ENCODE measurements at places on chromosomes 1 and 21.

DNA sequence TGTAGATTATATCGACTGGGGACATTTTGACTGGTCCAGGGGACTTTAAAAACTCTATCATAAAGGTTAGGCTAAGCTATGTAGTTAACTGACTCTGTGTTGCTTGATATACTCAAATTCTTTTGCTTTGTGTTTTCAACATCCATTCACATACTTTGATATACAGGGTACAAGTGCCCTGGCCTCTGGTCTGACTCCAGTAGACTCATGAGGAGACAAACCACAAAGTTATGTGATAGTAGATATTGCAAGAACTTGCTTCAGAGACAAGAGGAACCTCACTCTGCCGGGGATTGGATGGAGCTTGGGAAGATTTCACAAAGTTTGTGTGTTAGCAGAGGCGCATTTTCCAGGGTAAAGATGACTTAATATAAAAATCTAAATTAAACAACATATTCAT is 1.3 kb downstream of the GORAB start:
- no peak for DNase-seq

GRCh38 chr1:167416506-167416905 is 101.8 kb downstream of the CD247 start:
- DNase-seq: no peak

DNA sequence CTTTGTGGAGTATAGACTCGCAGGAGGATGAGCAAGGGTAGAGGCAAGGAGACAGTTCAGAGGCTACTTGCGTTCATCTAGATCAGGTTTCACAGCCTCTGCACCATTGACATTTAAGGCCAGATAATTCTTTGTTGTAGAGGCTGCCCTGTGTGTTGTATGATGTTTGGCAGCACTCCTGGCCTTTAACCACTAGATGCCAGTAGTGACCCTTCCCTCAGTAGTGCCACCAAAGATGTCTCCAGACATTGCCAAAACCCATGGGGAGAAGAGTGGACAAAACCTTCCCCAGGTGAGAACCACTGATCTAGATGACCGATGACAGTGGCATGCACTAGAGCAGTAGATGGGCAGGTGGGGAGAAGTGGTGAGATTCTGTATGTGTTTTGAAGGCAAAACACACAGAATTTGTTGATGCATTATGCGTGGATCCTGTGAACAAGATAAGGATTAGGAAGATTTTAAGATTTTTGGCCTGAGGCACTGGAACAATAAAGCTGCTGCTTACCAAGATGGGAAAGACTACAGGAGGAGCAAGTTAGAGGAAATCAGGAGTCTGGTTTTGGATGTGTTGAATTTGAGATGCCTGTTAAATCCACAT is 9.9 kb upstream of the COG2 start:
- DNase-seq: no peak

- DNase-seq: no peak
Observed at GRCh38 chr1:10471411-10472219, 714 bp downstream of the DFFA start.

GRCh38 chr1:20470194-20470593 is 15.8 kb downstream of the CAMK2N1 start:
- DNase-seq: no peak

Measured in stimulated activated CD8-positive, alpha-beta memory T cell treated with anti-CD3 and anti-CD28 coated beads, Interleukin-15, amount 100 ng/mL, for 24 hours (primary cell).